Stimulated activated CD4-positive, alpha-beta T cell treated with anti-CD3 and anti-CD28 coated beads, Interleukin-4, amount 100 ng/mL, for 1 hour (primary cell): ENCODE measurements at places on chromosomes 4 and X.

DNA sequence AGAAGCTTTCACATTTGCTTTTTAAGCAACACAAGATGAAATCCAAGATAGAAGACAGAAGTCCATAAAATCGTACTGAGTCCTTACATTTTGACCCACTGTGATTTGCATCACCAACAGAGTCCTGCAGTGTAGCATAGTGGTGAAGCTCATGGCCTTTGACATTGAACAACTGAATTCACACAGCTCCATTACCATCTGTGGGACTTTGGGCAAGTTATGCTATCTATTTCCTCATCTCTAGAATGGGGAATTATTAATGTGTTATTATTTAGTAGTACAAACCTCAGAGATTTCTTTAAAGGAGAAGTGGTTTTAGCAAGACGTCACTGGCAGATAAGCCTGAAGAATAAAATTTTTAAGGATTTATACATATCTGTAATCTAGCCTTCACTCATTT is 10.7 kb downstream of the GPRIN3 start:
- no peak for DNase-seq

DNA sequence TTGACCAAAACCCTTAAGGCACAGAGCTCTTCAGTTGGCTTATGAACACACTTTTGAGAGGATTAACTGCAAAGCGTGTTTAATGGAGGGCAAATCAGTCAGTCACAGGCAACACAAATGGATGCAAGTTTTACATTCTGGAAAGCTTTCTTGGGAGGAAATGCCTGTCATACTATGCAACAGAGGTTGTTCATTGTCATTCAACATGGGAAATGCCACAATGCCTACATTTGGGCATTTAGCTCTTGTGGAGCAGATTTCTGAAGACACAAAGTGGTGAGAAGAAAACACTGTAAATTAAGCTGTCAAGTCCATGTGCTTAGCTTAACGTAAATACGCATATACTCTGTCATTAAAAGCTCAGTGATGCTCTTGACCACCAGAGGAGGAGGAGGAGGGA is 41.1 kb downstream of the CBLL2 start:
- DNase-seq, result no peak

- DNase-seq, result no peak
These were observed 111.3 kb downstream of the MAGEE1 start for GRCh38 chrX:76538860-76539259.

DNA sequence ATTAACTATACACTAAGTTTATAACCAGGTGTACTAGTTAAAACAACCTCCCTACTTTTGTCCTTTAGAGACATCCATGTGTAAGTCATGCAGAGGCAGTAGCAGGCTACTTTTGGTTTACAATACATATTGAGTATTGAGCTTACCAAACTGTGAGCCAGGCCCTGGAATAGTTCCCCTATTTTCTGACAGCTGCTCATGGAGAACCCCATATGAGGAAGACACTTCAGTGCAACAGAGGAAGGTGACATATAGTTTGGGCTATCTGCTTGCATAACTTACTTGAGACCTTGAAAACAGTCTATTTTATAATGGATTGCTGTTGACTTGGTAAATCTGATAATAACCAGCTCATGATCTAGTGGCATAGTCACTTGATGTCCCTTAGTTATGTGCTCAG is 190.5 kb downstream of the SH3BGRL start:
- no peak for DNase-seq

DNA sequence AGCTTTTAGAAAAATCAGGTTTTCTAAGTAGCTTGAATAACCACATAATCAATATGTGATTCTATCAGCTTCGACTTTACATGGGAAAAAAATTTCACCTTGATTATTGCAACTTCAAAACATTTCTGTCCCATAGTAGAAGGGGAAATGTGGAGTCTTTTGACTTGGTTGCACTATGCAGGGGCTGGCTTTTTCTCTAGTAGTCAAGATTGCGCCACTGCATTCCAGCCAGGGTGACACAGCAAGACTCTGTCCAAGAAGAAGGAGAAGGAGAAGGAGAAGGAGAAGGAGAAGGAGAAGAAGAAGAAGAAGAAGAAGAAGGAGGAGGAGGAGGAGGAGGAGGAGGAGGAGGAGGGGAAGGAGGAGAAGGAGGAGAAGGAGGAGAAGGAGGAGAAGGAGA is 84.9 kb downstream of the MAML3 start:
- DNase-seq, result no peak

- no peak for DNase-seq
These were observed 185.8 kb upstream of the RPS6KA3 start for GRCh38 chrX:20452487-20452886.

DNA sequence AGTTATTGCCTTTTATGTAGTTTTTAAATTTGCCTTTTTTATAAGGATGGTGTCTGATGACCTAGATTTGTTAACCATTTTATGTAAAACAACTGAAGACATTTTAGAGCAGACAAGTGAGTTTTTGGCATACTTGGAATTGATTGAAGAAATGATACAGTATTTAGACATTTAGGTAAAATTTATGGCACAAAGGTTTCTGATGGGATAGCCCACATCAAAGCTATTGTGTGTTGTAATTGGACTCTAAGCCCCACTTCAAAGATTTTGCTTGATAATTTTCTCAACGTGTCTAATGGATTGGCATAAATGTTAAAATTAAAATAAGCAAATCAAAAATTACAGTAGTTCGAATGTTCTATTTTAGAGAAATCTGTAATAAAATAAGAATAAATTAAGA is 17.6 kb downstream of the EPGN start:
- no peak for DNase-seq

- DNase-seq, result no peak
These were observed 7.8 kb downstream of the SERTM2 start for GRCh38 chrX:111519215-111519614.

- no peak for DNase-seq
These were observed 157.0 kb downstream of the TMEM164 start for GRCh38 chrX:110159865-110160264.

GRCh38 chr4:83599183-83599582 is 63.3 kb downstream of the GPAT3 start:
- no peak for DNase-seq

DNA sequence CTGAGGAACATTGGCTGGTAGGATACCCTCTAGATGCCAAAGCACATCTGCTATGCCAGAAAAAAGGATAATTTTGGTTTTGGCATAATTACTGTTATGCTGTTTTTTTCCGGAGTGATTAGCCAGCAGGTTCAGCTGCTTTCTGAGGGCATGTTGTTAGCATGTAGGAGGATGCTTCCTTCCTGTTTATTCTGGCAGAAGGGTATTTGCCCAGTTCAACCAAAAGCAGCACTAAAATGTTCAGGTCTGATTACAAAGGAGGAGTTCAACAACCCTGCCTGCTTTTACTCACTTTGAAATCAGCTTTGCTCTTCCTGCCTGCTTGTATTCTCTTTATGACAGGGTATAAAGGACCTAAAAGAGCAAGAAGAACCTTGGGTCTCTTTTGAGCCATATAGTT is 21.9 kb downstream of the ERCC6L start:
- no peak for DNase-seq

GRCh38 chr4:114019969-114020358 is 40.5 kb upstream of the ARSJ start:
- DNase-seq, result no peak
